ENCODE measurements at places on chromosomes 11 and 22.

DNA sequence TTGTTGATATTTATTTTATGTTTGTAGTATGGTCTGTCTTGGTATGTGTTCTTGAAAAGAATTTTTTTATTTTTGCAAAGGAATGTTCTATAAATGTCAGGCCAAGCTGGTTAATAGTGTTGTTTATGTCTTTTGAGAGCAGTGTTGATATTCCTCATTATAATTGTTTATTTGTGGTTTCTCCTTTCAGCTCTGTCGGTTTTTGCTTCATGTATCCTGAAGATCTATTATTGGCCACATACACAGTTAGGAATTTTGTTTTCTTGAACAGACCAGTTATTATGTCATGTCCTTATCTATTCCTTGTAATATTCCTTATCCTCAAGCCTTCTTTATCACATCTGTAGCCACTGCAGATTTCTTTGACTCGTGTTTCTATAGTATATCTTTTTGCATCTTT lies 56.5 kb downstream of the PDHX start:
- DNase-seq = no peak

GRCh38 chr11:31817054-31817620 lies 6.0 kb upstream of the PAX6 start:
- peak; percentile 5 for DNase-seq

DNA sequence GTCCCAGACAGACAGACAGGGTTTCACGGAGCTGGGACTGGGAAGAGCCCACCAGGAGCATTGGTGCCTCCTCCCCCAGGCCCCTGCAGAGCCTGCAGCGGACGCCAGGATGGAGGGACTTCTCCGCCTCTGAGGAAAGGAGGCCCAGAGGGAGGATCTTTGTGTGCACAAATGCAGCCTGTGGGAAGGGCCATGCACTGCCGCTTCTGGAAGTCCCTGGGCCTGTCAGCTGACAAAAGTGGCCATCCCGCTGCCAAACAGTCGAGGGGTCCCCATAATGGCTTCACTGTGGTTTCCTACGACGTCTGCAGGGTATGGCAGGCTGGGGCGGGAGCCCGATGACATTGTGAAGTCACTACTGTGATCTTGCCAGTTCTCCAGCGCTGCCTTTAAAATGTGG lies 73.8 kb downstream of the TP53I11 start:
- no peak for DNase-seq

GRCh38 chr11:105618343-105618955 lies 8.6 kb downstream of the GRIA4 start:
- DNase-seq = no peak
